Activated T-cell treated with anti-CD3 and anti-CD28 coated beads, Interleukin-2, amount 50 U/mL, for 24 hours (primary cell): ENCODE measurements at places on chromosomes 16 and 17.
A peak's percentile ranks its signal among the peaks of the same experiment; 100 is the strongest.

GRCh38 chr16:31507617-31507928 is 618 bp downstream of the RUSF1 start:
- no peaks in the 10 kb centered on the region for H3K27me3 ChIP-seq
- H3K27ac ChIP-seq, result peak overlapping the region; percentile 97
- H3K4me1 ChIP-seq, result peaks cover 55% of the 10 kb centered on the region
- H3K4me3 ChIP-seq, result peak overlapping the region; percentile 94

DNA sequence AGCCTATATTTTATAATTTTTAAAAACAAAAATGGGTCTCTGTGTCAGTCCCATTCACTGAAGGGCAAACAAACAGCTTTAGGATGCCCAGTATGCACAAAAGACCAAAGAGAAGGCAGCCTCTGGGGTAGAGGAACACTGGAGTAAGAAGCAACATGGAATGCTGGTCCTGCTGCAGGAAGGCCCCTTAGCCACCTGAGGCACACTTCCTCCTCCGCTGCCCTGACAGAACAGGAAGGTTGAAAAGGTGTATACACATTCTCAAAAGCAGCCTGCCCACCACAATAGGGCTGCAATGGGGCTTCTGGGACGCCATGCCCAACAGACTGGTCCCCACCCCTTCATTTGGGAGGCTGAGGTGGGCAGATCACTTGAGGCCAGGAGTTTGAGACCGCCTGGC is 19.5 kb downstream of the TOM1L2 start:
- H3K27ac ChIP-seq, result no peak overlapping the region
- H3K4me3 ChIP-seq, result no peak overlapping the region
- H3K27me3 ChIP-seq, result no peaks in the 10 kb centered on the region
- peaks cover 12% of the 10 kb centered on the region for H3K36me3 ChIP-seq
- peaks cover 55% of the 10 kb centered on the region for H3K4me1 ChIP-seq

GRCh38 chr17:19301973-19302372 is 60.5 kb downstream of the B9D1 start:
- no peaks in the 10 kb centered on the region for H3K36me3 ChIP-seq
- H3K4me3 ChIP-seq, result no peak overlapping the region
- H3K4me1 ChIP-seq, result peaks cover 20% of the 10 kb centered on the region
- DNase-seq, result no peak
- H3K27ac ChIP-seq, result no peak overlapping the region
- peaks cover 34% of the 10 kb centered on the region for H3K27me3 ChIP-seq

- peaks cover 2% of the 10 kb centered on the region for H3K27me3 ChIP-seq
- DNase-seq, result no peak
- no peaks in the 10 kb centered on the region for H3K4me1 ChIP-seq
- no peak overlapping the region for H3K27ac ChIP-seq
These were observed 653.2 kb downstream of the HS3ST4 start for GRCh38 chr16:26344976-26345375.

DNA sequence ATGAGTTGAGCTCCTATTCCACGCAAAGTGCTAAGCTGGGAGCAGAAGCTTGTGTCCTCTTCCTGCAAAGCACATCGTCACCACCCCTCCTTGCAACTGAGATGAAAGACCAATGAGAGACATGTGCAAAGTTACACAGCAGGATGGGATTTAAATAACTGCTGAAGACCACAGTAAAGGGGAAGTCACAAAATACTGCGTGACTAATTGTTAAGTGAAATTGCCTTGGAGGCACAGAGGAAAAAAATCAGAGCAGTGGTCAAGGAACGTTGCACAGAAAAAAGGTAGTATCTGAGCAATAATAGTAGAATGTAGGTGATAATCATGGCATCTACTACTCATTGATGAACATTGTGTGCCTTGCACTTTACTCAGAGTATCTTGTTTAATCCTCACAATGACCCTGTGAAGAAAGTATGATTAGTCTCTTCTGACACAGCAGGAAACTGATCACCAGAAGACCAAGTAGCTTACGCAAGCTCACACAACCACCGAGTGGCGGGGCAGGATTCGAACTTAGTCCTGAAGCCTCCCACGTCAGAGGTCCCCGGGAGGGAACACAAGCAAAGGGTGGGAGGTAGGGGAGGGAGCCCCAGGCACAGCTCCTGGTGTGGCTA is 15.4 kb upstream of the MYO18A start:
- peaks cover 6% of the 10 kb centered on the region for H3K4me1 ChIP-seq
- H3K36me3 ChIP-seq, result no peaks in the 10 kb centered on the region
- H3K4me3 ChIP-seq, result no peak overlapping the region
- H3K27me3 ChIP-seq, result peaks cover 17% of the 10 kb centered on the region

DNA sequence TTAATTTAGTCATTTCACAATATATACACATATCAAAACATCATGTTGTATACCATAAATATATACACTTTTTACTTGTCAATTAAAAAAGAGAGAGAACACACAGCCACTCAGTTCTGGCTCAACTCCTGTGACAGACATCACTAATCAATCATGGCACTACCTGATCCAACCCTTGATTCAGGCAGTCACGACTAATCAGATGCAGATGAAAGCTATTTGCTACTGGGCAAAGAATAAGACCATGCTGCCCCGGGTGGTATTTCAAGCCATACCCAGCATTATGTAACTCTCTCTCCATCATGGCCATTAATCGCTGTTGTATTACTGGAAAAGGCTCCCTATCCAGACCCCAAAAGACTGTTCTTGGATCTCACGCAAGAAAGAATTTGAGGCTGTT is 345.7 kb downstream of the HAPSTR1 start:
- H3K4me1 ChIP-seq, result no peaks in the 10 kb centered on the region
- H3K27me3 ChIP-seq, result no peaks in the 10 kb centered on the region
- H3K27ac ChIP-seq, result no peak overlapping the region
- no peaks in the 10 kb centered on the region for H3K36me3 ChIP-seq
- H3K4me3 ChIP-seq, result no peak overlapping the region
- no peak for DNase-seq

- H3K4me1 ChIP-seq, result no peaks in the 10 kb centered on the region
- H3K4me3 ChIP-seq, result no peak overlapping the region
- no peaks in the 10 kb centered on the region for H3K27me3 ChIP-seq
- H3K36me3 ChIP-seq, result no peaks in the 10 kb centered on the region
- DNase-seq, result no peak
These were observed 299.8 kb upstream of the ZFHX3 start for GRCh38 chr16:73347500-73348375.

DNA sequence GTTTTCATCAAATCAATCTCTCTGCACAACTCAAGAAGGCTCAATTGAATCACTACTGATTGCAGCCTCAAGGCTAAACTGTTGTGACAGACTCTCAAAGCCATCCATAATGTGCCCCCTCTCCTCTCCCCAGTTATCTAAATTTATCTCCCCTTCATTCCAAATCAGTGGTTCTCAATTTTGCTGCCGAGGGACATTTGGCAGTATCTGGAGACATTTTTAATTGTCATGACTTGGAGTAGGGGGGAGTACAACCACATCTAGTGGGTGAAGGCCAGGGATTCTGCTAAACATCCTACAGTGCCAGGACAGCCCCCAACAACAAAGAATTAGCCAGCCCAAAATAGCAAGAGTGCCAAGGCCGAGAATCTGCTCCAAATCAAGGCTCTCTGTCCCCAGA is 9.1 kb downstream of the USP31 start:
- H3K27ac ChIP-seq, result no peak overlapping the region
- H3K36me3 ChIP-seq, result peaks cover 27% of the 10 kb centered on the region
- peaks cover 4% of the 10 kb centered on the region for H3K4me1 ChIP-seq
- H3K4me3 ChIP-seq, result no peak overlapping the region
- H3K27me3 ChIP-seq, result no peaks in the 10 kb centered on the region

- H3K4me1 ChIP-seq, result peaks cover 10% of the 10 kb centered on the region
- H3K36me3 ChIP-seq, result no peaks in the 10 kb centered on the region
- H3K27me3 ChIP-seq, result peaks cover 34% of the 10 kb centered on the region
- no peak for DNase-seq
- no peak overlapping the region for H3K27ac ChIP-seq
These were observed 7.2 kb downstream of the RASL10B start for GRCh38 chr17:35738519-35739133.

DNA sequence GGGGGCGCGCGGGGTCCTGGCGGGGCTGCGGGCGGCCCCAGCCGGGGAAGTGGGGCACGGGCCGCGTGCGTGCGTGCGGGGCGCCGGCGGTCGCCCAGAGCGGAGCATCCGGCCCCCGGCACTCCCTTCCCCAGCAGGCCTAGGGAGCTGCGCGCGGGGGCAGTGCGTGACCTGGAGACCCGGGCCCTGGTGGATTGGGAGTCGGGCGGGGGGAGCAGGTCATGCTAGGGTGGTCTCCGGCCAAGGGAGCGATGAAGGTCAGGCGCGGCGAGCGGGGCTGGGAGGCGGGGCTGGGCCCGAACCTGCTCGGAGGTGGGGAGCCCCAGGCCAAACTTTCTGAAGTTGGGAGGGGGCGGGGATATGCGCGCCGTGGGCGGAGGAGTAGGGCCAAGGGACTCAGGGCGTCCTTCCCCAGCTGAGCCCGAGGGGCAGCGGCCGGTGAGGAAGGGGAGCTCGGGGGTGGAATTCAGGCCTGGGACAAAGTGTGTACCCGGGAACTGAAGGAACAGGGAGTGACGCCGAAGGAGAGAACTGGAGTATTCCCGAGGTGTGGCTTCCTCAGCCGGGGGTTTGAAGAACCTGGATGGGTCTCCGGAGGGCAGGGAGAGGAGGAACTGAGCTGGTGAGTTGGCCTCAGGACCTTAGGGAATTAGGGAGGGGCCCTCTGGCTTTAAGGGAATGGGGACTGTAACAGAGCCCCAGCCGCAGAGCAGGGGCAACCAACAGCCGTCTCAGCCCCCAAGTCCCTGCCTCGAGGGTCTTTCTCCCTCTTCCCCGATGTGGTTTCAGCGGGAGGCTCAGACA is 589 bp downstream of the XYLT2 start:
- peaks cover 16% of the 10 kb centered on the region for H3K36me3 ChIP-seq
- H3K27ac ChIP-seq, result peak overlapping the region; percentile 92
- peaks cover 46% of the 10 kb centered on the region for H3K4me1 ChIP-seq
- H3K27me3 ChIP-seq, result no peaks in the 10 kb centered on the region
- no peak for DNase-seq

GRCh38 chr17:1179818-1180742 is at the start of gene ABR:
Gene ABR, minus strand, starts transcription at chr17:1179981. Its CDS starts 254 bp downstream, at chr17:1179727.
- H3K36me3 ChIP-seq, result no peaks in the 10 kb centered on the region
- DNase-seq, result peak; percentile 73
- peak within 1 kb of the TSS; percentile 75 for H3K4me3 ChIP-seq
- H3K4me1 ChIP-seq, result peaks cover 16% of the 10 kb centered on the region

GRCh38 chr16:84032458-84033178 is 10.0 kb downstream of the SLC38A8 start:
- H3K4me1 ChIP-seq, result peaks cover 11% of the 10 kb centered on the region
- H3K27ac ChIP-seq, result no peak overlapping the region
- no peak overlapping the region for H3K4me3 ChIP-seq
- H3K27me3 ChIP-seq, result peaks cover 27% of the 10 kb centered on the region
- no peaks in the 10 kb centered on the region for H3K36me3 ChIP-seq

DNA sequence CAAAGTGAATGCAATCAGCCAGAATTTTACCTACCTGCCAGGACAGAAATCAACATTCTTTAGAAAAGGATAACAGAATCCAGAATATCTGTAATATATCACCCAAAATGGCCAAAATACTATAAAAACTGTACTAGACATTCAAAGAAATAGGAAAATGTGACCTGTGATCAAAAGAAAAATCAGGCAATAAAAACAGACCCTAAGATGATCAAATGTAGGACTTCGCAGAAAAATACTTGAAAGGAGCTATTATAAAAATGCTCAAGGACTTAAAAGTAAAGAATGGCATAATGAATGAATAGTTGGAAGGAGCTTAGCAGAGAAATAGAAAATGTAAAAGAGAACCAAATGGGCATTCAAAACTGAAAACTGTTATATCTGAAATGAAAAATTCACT is 4.1 kb downstream of the LPCAT2 start:
- DNase-seq, result no peak
- H3K4me3 ChIP-seq, result no peak overlapping the region
- H3K27me3 ChIP-seq, result peaks cover 57% of the 10 kb centered on the region

GRCh38 chr17:9969301-9969935 is 64.3 kb upstream of the RCVRN start:
- H3K27me3 ChIP-seq, result no peaks in the 10 kb centered on the region
- H3K4me3 ChIP-seq, result no peak overlapping the region
- DNase-seq, result no peak
- H3K27ac ChIP-seq, result no peak overlapping the region
- H3K4me1 ChIP-seq, result no peaks in the 10 kb centered on the region

DNA sequence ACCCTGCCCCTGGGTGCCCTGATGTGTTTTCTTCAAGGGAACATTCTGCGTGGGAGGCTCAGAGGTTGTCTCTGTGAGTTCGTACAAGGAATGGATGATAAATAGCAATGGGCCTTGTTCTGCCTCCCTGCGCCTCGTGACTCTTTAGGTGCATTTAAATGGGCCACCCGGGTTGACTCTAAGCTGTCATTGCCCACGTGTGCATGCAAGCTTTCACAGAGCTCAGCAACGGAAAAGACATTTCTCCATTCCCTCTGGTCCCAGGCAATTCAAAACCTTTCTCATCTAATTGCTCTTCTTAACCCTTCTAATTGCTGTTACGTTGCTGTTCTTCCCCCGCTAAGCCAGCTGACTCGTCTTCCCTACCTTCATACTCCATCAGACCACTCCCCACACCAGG is 71.5 kb upstream of the SDK2 start:
- no peak overlapping the region for H3K4me3 ChIP-seq
- H3K4me1 ChIP-seq, result peaks cover 30% of the 10 kb centered on the region
- H3K36me3 ChIP-seq, result no peaks in the 10 kb centered on the region
- no peak for DNase-seq

DNA sequence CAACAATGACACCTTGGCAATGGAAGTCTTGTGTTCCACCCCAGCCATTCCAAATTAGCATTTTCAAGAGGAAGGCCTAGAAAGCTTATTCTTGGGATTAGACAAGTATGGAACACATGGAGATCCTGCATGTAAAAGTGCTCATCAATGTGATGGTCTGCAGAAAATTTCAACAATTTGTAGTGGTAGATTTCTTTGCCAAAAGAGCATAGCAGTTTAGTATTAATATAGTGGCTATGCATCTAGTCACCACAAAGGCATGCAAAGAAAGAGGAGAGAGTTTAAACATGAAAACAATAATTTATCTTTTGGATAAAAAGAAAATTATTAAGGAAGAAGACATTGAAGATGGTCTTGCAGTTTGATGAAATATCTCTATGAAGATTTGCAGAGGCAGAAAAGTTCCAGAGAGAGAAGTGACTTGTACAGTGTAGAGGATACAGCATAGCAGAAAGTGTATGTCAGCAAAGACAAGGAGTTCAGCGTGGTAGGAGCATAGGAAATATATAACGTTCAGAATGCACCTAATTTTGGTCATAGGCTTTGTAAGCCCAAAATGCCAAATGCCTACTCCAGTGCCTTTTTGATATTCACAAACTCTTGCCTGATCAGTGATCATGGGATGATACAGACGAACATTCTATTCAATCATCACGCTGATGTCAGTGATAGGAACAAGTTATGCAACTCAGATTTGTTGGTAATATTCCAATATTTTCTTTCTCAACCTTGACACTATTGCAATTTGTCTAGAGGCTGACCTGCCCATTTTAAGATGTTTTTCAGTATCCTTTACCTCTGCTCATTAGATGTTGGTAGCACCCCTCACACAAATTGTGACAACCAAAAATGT is 727.9 kb upstream of the SOX9 start:
- H3K36me3 ChIP-seq, result no peaks in the 10 kb centered on the region
- DNase-seq, result no peak
- H3K27ac ChIP-seq, result no peak overlapping the region
- H3K4me1 ChIP-seq, result no peaks in the 10 kb centered on the region
- H3K4me3 ChIP-seq, result no peak overlapping the region
- H3K27me3 ChIP-seq, result no peaks in the 10 kb centered on the region

- peak overlapping the region; percentile 59 for H3K27ac ChIP-seq
- DNase-seq, result peak; percentile 44
- H3K27me3 ChIP-seq, result no peaks in the 10 kb centered on the region
- peaks cover 11% of the 10 kb centered on the region for H3K4me1 ChIP-seq
- H3K4me3 ChIP-seq, result no peak overlapping the region
These were observed 32.1 kb downstream of the NDE1 start for GRCh38 chr16:15682105-15682570.

- no peak for DNase-seq
- no peaks in the 10 kb centered on the region for H3K27me3 ChIP-seq
- H3K4me3 ChIP-seq, result no peak overlapping the region
- peaks cover 34% of the 10 kb centered on the region for H3K4me1 ChIP-seq
These were observed 1.0 kb upstream of the MYO18A start for GRCh38 chr17:29181226-29181625.
